Epithelial cell of prostate (primary cell): ENCODE measurements at places on chromosomes 16 and 17.

DNA sequence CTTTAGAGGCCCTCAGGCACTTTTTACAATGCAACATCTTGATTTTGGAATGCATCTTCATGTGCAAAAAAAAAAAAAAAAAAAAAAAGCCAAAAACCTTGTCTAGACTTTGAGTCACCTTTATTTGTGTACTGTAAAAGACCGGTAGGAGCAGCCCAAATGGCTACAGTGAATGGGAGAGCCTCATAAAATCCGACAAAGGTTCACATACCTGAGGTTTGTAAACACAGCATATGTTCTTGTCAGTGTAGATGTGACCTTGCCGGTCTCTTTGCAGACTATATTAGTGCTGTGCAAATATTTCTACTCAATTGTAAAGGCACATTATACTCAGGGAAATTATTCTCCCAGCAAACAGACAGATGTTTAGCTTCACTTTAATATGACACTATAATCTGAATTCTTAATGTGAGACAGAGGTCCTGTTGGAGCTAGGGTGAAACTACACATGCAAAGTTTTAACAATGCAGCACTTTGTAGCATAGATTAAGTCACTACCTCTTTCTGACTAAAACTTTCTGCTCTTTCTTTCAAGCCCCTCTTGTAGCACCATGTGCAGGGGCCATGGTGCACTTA lies 211.3 kb downstream of the CA10 start:
- peak; percentile 56 for DNase-seq

DNA sequence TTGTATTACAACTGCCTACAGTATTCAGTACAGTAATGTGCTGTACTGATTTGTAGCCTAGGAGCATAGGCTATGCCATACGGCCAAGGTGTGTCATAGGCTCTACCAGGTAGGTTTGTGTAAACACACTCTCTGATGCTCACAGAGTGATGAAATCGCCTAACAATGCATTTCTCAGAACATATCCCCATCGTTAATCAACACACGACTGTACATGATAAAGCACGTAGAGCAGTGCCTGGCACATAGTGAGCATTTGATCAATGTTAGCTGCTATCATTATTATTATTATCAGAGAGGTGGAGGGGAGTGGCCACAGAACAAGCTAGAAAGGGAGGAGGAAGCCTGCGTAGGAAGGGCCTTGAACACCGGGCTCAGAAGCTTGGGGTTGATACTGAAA lies 81.1 kb upstream of the LHX1 start:
- DNase-seq = peak; percentile 96

- peak; percentile 10 for DNase-seq
Measured at GRCh38 chr16:82987767-82988166, 361.0 kb downstream of the CDH13 start.

DNA sequence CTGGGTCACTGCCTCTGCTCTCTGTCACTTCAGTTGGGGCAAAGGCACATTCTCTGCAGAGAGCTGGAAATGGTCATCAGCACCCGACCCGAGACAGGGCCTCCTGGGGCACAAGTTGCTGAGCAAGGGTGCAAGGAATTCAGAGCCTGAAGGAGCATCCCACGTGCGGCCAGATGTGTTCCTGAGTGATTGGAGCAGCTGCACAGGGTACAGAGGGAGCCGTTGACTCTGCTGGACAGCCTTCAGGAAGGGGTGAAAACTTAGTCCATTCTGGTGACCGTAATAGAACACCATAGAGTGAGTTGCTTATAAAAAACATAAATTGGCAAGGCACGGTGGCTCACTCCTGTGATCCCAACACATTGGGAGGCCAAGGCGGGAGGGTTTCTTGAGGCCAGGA lies 106.8 kb downstream of the CCDC182 start:
- DNase-seq = no peak

GRCh38 chr17:65930140-65930730 lies 261.7 kb downstream of the CEP112 start:
- no peak for DNase-seq

GRCh38 chr17:47279062-47279801 lies 25.6 kb downstream of the ITGB3 start:
- no peak for DNase-seq

- no peak for DNase-seq
Measured at GRCh38 chr17:79948945-79949655, 86.6 kb downstream of the TBC1D16 start.

GRCh38 chr17:78458736-78459335 lies 80.4 kb downstream of the PGS1 start:
- DNase-seq = no peak

DNA sequence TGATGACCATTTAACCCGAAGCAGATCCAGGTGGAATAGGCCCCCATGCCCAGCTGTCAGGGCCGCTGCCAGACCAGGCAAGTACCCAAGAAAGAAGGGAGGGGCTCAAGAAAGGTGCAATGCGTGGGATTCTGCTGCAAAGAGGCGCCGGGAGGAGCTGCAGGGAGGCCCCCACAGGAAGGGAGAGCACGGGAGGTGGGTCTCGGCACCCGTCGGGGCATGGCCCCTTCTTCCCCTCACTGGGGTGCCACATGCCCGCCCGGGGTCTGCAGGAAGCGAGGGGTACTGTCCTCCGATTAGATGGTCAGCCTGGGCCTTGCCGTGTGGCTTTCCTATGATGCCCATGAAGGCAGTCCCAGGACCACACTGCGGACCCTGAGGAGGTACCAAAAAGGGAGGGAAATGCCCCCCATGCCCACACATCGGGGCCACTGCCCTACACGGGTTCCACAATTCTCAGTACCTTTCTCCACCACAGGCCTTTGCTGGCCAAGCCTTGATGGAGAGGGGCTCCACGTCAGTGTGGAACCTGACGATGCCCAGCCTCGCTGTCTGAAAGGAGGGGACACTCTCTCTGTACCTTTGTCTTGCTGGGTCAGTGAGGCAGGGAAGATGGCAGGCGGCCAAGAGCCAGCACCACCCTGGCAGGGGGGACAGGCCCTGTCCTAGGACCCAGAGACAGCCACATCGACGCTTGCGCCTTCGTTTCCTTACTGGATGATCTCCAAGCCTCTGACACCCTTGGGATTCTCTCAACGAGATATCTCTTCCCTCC lies 45.5 kb upstream of the DNAH17 start:
- DNase-seq = no peak

GRCh38 chr16:59886021-59886420 lies 1151.9 kb upstream of the GOT2 start:
- DNase-seq = no peak

- DNase-seq = peak; percentile 95
Measured at GRCh38 chr17:50027881-50028735, 27.8 kb upstream of the ITGA3 start.

GRCh38 chr17:64785011-64785421 lies 122.9 kb upstream of the SMURF2 start:
- DNase-seq = no peak

- no peak for DNase-seq
Measured at GRCh38 chr16:8605554-8605953, 15.2 kb upstream of the TMEM114 start.

DNA sequence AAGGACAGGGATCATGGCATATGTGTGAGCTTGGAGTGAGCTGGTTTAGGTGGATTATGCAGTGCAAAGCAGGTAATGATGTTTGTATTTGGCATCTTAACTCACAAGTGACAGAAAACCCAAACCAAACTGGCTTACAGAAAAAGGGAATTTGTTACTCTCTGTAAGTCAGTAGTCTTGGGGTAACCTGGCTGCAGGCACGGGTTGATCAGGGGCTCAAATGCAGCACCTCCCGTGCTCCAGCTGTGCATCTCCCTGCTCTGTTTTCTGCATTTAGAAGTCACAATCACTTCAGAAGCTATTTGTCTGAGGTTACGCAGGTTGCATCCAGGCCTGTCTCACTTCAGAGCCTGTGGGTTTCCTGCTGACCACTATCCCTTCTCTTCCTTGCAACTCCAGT lies 354.3 kb downstream of the CPPED1 start:
- no peak for DNase-seq

- no peak for DNase-seq
Measured at GRCh38 chr16:70430667-70431536, 8.0 kb downstream of the ST3GAL2 start.

GRCh38 chr17:74450231-74450630 lies 16.2 kb upstream of the CD300A start:
- DNase-seq = no peak

DNA sequence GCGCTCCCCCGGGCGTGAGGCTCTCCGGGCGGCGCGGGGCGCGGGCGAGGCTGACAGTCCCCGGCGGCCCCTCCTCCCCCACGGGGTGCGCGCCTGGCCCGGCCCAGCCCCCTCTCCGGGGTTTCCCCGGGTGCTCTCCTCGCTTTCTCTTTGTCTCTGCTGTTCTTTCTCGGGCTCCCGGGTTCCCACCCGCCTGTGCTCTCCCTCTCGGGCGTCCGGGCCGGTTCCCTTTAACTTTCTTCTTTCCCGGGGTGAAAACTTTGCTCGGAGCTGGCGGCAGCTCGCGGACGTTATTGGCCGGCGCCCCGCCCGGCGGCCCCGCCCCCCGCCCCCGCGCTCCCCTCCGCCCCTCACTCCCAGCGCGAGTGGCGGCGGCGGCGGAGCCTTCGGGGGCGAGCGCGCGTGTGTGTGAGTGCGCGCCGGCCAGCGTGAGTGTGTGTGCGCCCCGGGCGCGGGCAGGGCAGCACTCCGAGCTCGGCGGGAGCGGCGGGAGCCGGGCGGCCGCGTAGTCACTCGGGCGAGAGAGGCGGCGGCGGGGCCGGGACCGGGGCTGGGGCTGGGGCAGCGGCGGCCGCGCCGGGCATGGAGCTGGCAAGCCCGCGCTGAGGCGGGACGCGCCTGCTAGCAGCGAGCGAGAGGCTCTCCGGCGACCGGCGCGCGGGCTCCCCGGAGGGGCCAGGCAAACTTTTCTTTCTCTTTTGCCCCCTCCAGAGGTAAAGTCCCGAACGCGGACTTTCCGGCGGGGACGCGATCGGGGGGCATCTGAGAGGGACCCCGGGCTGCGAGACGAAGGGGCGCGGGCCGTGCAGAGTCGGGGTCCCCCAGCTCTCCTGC lies at the start of gene NTN1:
Gene NTN1, plus strand, starts transcription at position 353 of the 834 bp plus-strand sequence. CDS start 864 bp downstream, outside the sequence.
- no peak for DNase-seq

DNA sequence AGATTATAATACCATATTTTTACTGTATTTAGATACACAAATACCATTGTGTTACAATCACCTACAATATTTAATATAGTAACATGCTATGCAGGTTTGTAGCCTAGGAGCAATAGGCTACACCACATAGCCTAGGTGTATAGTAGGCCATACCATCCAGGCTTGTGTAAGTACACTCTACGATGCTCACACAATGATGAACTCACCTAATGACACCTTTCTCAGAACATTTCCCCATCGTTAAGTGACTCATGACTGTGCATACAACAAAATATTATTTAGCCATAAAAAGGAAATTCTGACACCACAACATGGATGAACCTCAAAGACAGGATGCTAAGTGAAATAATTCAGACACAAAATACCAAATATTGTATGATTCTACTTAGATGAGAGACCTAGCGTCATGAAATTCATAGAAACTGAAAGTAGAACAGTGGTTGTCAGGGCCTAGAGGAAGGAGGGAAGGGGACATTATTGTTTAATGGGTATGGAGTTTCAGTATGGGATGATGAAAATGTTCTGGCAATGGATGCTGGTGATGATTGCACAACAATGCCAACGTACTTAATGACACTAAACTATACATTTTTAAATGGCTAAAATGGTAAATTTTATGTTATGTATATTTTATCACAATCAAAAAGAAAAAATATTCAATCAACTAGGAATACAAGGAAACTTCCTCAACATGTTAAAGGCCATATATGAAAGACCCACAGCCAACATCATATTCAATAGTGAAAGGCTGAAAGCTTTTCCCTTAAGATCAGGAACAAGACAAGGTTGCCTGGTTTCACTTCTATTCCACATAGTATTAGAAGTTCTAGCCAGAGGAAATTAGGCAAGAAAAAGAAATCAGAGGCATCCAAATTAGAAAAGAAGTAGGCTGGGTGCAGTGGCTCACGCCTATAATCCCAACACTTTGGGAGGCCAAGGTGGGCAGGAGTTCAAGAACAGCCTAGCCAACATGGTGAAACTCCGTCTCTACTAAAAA lies 5.9 kb upstream of the C16orf87 start:
- DNase-seq = no peak

DNA sequence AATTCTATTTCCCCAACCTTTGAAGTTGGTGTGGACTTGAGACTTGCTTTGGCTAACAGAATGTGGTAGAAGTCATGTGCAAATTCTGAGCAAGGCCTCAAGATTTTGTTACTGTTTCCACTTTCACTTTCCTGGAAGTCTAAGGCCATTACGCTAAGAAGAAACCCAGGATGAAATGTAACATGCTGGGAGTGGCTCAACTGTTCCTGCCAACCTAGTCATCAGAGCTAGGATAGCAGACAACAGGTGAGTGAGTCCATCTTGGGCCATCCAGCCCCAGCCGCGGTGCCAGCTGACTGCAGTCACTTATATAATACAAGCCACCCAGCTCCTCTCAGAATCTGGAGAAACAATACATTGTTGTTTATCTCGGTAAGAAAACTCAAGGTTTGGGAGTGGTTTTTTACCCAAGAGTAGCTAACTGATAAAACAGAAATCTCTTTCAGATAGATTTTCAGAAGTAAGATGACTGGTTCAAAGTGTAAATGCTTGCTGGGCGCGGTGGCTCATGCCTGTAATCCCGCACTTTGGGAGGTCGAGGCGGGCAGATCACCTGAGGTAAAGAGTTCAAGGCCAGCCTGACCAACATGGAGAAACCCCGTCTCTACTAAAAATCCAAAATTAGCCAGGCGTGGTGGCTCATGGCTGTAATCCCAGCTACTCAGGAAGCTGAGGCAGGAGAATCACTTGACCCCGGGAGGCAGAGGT lies 10.7 kb upstream of the STX4 start:
- no peak for DNase-seq

GRCh38 chr17:73160980-73161630 lies 3.7 kb upstream of the SSTR2 start:
- no peak for DNase-seq

DNA sequence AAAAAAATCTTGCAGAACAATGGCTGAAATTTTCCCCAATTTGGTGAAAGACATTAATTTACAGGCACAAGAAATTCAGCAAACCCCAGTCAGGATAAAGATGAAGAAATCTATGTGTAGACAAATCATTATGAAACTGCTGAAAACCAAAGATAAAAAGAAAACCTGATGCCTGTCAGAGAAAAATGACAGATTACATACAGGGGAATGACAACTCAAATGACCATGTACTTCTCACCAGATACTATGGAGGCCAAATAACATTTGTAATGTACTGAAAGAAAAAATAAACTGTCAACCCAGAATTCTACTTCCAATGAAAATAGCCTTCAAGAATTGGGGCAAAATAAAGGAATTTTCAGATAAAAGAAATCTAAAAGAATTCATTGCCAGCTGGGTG lies 7.2 kb upstream of the XAF1 start:
- no peak for DNase-seq

- no peak for DNase-seq
Measured at GRCh38 chr17:64196601-64197000, 66.5 kb downstream of the TEX2 start.
